ENCODE measurements at places on chromosomes 5 and 9.

- no peak for DNase-seq
These were observed 403.1 kb downstream of the TLE4 start for GRCh38 chr9:79974806-79975422.

- no peak for DNase-seq
These were observed 67.7 kb downstream of the ABCA1 start for GRCh38 chr9:104860263-104860662.

DNA sequence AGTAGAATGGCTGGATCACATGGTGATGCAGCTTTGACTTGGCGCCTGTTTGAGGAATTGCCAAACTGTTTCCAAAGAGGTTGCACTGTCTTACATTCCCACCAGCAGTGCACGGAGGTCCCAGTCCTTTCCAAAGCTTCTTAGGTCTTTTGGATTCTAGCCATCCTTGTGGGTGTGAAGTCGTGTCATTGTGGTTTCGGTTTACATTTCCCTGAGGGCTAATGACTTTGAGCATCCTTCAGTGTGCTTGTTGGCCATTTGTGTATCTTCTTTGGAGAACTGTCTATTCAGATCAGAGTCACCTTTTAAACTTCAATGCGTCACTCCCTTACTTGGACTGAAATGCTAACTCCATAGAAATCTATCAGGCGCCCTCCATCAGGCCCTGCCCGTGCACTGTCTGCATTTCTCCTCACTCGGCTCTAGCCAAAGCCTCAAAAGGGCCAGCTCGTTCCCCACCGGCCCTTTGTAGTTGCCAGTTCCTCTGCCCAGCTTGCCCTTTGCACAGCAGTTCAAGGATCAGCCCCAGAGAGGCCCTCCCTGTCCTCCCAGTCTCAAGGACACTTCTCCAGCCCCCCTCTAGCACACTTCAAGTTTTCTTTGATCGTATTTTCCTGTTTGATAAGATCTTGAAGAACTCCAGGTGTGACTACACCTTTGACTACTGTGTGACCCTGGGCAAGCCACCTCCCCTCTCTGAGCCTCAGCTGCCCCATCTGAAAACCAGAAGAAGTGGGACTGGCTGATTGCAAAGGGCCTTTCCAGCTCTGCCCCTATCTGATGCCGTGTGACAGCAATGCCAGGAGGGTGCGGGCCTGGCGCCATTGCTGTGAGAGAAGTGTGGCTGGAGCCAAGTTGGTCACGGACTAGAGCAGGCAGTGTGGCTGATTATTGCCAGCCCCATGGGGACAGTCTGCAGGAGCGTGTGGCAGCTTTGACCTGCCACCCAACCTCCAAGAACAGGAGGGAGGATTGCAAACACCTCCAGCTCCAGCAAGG is 5.6 kb downstream of the HRH2 start:
- no peak for DNase-seq

- DNase-seq = no peak
These were observed 77.0 kb upstream of the DAP start for GRCh38 chr5:10838038-10838437.

DNA sequence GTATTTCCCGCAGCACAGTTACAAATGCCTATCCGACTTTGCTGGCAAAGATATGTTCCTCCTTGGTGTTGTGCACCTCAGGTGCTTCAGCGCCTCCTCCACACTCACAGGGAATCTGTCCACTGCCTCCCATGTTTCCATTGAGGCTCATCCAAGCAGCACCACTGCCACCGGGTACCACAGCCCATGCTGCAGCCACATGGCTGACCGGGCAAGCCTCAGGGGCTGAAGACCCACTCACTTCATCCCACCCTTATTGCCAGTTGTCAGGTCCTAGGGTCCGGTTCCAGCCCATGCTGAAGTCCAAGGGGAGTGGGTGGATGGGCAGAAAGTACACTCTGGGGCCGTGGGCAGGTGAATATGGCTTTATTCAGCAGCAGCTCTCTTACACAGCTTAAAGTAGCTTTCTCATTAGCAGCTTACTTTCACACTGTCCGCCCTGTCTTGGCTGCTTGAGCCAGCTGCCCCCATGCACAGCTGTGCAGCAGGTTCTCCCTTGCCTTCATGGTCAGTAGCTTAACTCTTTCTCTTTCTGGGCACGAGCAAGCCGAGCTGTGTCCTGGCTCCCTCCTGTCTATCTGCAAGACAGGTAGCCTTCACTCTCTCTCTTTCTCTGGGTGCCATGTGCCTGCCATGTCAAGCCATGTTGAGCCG is 1052.3 kb downstream of the PTPRD start:
- DNase-seq = no peak

DNA sequence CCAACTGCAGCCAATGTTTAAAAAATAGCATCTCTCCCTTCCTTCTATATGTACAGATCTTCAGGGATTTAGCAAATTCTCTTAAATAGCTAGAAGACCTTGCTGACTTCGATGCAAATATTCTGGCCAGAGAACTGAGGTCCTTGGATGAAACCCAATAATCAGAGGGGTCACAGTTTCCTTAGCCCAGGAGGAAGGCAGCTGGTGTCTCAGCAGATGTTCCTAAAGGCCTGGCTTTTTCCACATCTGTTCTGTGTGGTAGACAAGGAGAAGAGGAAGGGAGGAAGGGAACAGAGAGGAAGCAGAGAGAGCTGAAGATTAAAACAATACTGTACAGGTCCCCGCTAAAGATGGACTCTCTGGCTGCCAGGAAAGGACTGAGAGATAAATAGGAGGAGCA is 33.1 kb downstream of the BOD1 start:
- DNase-seq = no peak

GRCh38 chr5:139574641-139575312 is 13.6 kb downstream of the UBE2D2 start:
- DNase-seq = peak; percentile 60

DNA sequence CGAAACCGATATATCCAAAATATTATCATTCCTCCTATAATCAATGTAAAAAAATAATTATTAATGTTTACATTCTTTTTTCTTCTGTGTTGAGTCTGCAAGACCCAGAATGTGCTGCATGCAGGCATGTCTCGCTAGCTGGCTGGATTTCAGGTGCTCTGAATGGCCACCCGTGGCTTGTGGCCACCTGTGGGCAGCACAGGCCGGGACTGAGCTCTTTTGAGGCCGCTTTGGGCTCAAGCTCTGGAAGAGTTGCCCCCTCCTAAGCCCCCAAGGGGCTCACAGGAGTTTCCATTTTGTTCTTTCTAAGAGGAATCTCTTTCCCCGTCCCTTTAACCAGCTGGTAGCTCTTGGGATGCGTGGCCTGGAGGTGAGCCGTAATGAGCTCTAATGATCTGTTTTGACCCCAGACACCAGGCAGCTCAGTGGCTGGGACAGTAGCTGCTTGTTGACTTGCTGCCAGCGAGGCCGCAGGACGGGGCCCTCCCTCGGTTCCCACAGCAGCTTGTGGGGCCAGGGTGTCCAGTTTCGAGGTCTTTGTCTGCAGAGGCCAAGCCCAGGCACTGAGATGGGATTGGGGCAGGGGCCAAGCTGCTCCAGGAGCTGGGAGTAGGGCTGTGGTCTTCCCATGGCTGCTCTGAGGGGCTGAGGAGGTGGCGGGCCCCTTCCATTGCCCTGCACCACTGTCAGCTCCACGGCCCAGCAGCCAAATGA is 20.8 kb downstream of the ASS1 start:
- no peak for DNase-seq

- DNase-seq = no peak
These were observed 7.5 kb downstream of the RABGAP1 start for GRCh38 chr9:122948313-122948712.

DNA sequence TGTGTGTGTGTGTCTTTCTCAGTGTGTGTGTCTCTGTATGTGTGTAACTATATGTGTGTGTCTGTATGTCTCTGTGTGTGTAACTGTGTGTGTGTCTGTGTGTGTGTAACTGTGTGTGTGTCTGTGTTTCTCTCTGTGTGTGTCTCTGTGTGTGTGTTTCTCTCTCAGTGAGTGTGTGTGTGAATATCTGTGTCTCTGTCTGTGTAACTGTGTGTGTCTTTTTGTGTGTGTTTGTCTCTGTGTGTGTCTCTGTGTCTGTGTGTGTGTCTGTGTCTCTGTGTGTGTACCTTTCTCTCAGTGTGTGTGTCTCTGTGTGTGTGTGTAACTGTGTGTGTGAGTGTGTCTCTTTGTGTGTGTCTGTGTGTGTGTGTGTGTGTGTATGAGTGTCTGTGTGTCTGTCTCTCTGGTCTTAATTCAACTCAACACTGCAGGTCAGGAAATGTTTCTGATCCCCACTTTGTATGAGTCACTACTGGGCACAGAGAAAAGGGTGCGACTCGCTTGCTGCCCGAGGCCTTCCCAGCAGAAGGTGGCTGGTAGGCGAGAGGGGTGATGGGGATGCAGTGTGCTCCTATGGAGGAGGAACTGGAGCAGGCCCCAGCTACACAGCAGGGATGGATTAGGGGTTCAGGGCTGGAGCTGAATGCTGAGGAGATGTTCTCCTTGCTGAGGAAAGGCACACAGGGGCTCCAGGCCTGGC is 52.1 kb downstream of the NSG2 start:
- no peak for DNase-seq

DNA sequence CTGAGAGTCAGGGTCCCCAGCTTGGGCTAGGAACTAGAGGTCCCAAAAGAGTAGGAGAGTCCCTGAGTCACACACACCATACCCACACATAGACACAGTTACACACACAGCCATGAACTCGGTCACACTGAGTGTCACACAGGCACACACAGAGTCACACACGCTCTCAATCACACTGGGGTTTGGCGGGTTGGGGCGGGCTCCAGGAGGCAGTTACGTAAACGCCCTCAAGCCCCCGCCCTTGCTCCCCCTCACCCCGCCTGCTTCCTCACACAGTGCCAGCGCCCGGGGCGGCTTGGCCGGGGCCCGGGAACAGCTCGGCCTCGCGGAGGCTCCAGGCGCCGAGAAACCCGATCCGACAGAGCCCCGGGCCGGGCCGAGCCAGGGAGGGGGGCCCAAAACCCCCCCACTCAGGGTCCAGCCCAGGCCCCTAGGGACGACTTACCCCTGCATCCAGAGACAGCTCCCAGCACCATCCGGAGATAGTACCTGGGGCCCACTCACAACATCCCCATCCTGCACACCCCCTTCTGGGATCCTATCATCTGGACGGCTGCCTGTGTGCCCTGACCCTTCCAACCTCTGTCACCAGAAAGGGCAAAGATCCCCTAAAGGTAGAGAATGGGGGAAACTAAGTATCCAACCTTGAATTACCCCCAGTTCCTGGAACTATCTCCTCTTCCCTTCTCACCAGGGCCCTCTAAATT is 3.5 kb upstream of the CNTFR start:
- DNase-seq = no peak

GRCh38 chr5:10543585-10544040 is 20.3 kb upstream of the ANKRD33B start:
- no peak for DNase-seq

DNA sequence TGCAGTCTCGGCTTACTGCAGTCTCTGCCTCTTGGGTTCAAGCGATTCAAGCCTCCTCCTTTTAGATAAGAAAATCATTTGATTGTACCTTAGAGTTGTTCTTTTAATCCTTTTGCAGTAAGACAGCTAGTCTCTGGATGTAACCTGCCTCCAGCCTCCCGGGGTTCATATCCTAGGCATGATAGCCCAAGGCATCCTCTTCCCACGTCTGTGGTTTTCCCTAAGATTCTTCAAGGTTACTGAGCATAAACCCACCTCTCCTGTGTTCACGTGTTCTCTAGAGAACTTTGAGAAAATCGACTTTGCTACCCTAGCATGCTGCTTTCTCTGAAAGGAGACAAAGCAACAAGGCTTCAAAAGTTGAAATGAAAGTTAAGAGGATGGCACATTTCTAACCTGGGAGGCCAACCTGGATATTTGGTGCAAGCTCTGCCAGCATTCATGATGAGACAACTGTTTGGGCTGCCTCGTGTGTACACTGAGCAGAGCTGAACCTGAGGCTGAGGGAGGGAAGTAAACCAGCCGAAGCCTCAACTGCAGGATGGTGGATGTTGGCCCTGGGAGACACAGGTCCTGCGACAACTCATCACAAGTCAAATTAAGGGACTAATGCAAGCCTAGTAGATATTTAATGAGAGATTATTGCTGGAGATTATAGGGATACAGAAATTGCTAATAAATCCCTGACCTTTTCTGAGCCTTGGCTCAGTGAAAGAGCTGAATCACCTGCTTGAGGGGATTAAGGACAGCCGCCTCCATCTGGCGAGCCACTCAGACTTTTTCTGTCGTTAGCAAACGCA is 261.8 kb downstream of the ARHGAP26 start:
- DNase-seq = no peak

GRCh38 chr5:128405159-128405558 is 132.9 kb downstream of the FBN2 start:
- DNase-seq = no peak

DNA sequence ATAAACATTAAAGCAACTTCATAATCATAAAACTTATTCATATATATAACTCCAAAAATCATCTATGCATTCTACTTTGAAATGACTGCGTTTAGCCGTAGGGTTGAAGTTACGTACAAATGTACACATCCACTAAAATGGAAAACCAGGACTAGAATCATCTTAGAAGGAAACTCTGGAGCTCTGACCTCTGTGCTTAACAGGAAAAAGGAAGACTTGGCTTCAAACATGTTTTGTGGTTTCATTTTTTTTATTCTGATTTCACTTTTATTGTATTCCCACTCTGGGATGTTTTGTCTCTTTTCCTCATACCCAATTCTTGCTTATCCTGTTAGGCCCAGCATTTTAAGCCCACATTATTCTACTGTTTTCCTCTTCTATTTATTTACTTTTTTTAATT is 44.9 kb downstream of the GRAMD2B start:
- no peak for DNase-seq

DNA sequence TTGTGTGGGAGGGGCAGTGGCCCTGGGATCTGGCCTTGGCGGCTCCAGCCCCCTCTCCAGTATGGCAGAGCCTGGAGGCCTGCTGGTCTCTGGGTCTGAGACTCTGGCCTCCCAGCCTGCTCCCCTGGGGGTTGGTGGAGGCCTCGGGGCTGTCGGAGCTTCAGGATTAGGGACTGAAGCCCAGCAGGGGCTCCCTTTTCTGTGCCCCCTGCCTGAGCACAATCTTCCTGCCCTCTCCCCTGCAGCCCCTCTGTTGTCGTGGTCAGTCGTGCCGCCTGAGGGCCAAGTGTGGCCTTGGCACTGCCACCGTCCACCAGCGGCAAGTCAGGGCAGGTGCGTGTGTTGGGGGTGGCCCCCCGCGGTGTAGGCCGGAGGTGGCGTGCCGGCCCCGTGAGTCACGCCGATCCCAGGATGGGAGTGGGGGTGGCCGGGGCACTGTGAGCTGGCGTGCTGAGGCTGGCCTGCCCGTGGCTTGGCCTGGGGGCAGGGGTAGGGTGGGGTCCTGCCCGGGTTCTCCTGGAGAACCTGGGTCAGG is 53.6 kb downstream of the RXRA start:
- no peak for DNase-seq

GRCh38 chr5:181151146-181151545 is 3.8 kb downstream of the OR2V2 start:
- DNase-seq = no peak
